ENCODE measurements at places on chromosomes 11 and 22.

DNA sequence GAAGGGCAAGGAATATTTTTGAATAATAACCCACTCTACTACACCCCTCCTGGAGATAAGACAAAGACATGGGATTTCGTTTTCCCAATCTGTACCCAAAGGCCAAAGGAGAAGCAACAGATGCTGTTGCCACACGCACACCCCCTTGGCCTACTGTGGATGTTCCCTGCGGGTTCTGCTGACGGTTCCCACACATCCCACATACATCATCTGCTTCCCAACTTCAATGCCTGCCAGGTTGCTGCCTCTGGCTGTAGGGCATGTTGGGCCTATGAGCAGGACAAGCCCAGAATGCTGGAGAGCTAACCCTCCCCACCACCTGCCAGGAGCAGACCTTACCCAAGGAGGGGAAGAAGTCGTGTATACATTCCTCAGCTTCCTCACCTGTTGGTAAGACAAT, 13.6 kb upstream of the RBFOX2 start:
- DNase-seq = no peak

DNA sequence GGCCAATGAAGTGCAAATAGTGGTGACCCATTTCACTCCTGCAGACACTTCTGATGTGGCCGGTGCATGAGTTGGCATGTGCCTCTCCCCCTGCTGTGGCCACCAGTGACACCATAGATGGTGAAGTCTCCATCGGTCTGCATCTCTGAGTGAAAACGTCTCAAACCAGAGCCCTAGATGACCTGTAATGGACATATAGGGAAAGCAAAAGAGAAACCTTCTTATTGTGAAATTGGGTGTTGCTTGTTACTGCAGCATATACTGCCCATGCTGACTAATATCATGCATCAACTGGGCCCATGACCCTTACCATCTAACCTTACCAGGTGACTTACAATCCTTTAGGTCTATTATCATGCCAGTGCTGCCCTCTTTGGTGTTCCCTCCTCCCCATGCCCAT, 11.7 kb upstream of the VPS37C start:
- DNase-seq = no peak

- DNase-seq = no peak
These were observed 10.9 kb upstream of the MPEG1 start for GRCh38 chr11:59223611-59224010.

DNA sequence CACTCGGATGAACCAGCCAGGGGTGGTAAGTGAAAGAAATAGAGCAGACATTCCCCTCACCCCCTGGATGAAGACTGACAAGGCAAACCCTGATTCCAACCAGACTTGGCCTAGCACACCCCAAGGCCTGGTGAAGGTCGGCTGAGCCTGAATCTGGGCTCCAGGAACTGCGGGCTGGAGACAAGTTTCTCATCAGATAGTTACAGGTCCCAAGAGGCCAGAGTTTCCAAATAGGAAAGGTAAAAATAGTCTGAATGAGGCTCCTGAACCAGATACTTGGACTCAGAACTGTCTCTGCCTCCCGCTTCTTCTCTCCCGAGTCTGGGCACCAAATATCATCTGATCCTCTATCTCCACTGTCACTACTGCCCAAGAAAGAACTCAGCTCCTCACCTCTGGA, 7.8 kb downstream of the ZMAT5 start:
- DNase-seq = no peak

- no peak for DNase-seq
These were observed 13.4 kb downstream of the LGR4 start for GRCh38 chr11:27459191-27459590.

GRCh38 chr11:35598254-35599125, 19.8 kb upstream of the FJX1 start:
- no peak for DNase-seq

DNA sequence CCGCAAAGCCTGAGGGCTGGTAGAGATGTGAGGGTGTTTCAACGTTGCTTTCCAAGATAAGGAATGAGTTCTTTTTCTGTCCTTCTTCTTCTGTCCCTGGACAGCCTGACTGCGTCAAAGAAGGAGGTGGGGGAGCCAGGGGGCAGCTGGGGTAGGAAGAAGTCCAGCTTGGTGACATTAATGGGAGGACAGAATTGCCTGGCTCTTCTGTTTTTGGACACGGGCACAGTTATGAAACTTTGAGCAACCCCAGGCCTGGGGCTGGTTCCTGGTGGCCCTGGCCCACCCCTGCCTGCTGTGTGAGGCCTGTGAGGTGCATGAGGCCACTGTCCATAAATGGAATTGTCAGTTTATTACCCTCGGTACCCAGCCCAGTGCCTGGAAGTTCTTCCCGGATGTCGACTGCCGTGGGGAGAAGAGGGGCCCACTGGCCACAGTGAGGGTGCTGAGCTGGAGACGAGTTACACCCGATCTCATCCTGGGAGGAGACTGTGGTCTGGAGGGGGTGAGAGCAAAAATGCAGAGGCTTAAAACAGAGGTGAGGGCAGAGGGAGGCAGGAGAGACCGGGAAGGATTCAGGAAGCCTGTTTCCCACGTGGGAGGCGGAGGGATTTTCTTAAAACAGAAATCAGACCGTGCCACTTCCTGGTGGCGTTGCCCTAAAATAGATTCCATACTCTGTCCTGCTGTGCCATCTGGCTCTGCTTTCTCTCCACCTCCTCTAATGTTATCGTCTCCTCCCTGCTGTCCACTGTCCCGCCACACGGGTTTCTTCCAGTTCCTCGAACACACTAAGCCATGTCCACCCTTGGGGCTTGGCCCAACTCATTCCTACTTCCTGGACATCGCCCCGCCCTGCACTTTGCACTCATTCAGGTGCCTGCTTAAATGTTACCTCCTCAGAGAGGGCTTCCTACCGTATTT, 59.7 kb upstream of the RASD2 start:
- DNase-seq = no peak

DNA sequence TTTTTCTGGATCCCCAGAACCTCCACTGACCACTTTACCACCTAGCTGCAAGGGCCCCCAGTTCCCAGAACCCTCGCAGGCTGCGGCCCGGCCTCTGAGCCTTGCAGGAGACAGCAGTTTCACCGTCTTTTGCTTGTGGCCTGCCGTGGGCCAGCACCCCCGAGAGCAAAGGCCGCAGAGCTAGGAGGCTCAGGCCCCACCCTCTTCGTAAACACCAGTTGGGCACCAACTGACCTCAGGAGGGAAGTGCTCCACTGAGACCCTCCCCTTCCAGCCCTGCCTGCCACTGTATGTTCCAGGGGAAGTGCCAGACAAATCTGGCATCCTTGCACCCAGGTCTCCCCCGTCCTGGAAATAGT, 23.4 kb upstream of the CREB3L1 start:
- DNase-seq = no peak

DNA sequence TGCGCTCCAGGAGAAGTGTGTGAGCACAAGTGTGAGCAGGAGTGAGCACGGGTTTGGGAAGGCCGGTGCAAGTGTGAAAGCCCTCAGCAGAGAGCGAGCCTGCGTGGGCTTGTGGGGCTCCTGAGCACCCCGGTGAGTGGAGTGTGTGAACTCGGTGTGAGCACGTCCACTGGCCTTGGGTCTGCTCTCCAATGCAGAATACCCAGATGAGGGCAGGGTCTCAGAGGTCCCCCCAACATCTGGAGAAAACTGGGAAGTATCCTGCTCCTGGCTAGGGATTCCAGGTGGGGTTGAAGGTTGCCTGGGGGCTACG, 1.2 kb downstream of the ESRRA start:
- DNase-seq = no peak

- DNase-seq = no peak
These were observed 32.6 kb upstream of the PRDM11 start for GRCh38 chr11:45113807-45114206.

DNA sequence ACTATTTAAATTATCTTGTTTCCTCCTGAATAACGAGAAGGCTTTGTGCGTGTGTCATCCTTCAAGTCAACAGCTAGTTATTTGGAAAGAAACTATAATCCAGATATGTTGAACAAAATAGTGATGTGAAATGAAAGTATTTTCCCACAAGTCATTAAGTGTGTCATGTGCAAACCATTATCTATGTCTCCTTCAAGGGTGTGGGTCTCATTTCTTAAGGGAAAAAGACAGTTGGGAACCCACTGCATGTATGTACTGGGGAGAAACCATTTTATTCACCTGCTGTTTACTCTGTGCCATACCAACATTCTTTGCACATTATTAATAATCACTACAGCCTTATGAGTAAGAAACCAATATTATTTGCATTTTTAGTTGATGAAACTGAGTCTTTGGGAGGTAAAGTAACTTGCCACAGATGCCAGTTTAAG, 145.3 kb upstream of the CTSC start:
- DNase-seq = no peak

DNA sequence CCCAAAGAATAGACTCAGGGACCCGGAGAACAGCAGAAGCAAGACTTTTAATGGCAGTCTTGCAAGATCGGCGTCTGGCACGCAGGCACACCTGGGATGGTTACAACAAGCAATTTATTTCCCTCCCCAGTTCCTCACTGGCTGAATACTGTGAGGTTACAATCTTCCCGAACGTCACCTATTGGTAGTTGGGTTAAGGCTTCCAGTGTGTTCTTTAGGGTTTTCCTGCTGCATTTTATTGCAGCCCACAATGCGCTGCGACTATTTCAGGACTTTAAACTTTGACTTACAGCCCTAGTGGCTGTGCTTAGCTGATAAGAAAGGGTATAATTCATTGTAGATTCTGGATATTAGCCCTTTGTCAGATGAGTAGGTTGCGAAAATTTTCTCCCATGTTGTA, 11.5 kb upstream of the TRIM68 start:
- DNase-seq = no peak

DNA sequence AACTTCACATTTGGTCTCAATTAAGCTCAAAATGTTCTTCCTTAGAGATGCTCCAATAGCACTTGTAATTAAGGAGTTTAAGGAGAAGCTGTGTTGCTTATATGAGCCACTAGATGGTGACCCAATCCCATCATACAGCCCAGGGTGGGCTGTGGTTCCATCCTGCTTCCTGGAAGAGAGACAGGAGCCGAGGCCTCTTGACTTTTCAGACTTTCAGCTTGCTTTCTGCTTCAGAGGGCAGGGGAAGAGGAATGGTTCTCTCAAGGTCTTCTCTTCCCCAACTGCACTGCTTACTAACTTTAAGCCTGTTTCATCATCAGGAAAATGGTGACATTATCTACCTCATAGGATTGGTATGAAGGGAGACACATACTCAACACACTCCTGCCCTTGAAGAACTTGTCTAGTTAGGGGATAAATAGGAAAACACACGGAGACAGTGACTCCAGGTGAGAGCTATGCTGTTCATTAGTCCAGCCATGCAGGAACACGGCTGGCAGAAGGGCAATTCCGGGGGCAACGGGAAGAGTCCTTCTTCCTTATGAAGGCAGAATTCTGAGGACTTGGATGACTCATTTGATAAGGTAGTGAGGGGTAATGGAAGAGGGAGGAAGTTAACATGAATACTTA, 20.1 kb downstream of the TMEM218 start:
- peak; percentile 36 for DNase-seq

DNA sequence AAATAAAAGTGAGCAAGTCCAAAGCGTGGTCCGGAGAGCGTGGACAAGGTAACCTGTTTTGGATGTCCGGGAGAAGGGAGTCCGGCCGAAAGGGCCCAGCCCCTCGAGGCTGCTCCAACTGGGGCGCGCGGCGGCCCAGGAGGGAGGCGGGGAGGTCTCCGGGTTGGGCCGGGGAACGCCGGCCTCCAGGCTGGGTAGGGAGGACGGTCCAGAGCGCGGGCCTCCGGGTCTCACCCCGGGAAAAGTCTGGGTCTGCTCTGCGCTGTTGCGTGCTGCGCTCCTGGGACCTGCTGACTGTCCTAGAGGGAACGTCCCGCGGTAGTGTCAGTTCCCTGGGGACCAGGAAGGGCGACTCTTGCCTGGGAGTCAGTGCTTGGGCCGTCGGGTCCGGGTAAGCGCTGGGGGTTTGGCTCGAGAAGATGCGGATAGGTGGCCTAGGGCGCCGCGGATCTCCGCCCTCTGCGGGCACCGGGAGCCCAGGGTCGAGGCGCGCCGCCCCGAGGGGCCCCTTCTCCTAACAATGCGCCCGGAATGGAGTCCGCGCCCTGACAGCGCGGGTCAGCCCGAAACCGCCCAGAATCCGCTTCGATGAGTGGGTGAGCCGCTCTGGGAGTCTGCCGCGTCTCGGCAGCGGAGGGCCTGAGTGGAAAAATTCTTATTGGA, 988 bp upstream of the FLI1 start:
- DNase-seq = no peak

- DNase-seq = no peak
These were observed 35.6 kb downstream of the MARK2 start for GRCh38 chr11:63874511-63874910.

DNA sequence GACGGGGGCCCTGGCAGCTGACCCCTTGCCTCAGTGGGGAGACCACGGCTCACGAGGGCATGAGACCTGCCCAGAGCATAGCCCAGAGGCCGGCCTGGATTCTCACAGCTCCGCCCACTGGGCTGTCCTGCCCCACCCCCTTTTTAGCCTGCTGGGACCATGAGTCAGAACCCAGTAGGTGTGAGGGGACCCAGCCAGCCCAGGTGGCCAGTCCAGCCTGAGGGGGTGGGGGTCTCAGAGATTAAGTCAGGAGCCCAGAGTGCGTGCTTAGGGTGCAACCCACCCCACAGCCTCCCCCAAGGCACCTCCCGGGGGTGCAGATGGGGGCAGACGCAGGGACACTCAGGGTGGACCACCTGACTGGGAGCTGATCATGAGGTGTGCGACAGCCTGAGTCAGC, 40.1 kb upstream of the PPARA start:
- DNase-seq = no peak

DNA sequence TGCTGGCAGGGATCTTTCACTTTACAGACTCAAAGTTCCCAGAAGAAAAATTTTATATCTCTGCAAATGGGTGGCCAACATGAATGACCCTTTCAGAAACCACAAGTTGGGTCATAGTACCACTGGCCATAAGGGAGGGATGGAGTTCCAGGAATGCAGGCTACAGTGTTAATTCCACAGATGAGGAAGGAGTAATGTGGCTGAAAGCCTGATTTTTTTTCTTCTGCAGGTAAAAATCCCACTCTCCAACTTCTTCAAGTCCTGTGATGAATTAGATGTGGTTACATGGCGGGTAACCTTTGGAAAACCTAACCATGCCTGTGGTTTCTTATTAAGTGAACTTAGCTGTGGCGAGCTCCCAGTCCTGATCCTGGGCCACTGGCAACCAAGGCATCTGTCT, 103.2 kb downstream of the SLC1A2 start:
- no peak for DNase-seq

- DNase-seq = no peak
These were observed 549.1 kb downstream of the INSC start for GRCh38 chr11:15663777-15664218.

- no peak for DNase-seq
These were observed 56.6 kb downstream of the CSNK2A3 start for GRCh38 chr11:11296434-11296833.
